ENCODE measurements at places on chromosomes 11 and 22.
A peak's percentile ranks its signal among the peaks of the same experiment; 100 is the strongest.

DNA sequence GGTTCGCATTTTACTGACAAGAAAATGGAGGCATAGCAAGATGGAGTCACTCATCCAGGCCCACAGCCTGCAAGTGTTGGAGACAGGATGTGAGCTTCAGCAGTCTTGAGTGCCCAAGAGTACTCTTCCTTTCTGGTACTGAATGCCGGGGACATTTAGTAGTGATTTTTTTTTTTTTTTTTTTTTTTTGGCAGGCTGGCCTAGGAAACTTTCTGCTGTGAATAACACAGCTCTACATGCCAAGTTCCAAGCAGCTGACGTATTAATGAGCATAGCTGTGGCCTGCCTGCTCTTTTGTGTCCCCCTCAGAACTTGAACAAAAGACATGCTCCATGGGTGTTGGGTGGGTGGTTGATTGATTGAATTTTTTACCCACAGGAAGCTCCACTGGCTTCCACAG, 195.5 kb upstream of the CADM1 start:
- DNase-seq, result no peak

GRCh38 chr22:46023558-46023981, 46.6 kb upstream of the WNT7B start:
- no peak for DNase-seq

DNA sequence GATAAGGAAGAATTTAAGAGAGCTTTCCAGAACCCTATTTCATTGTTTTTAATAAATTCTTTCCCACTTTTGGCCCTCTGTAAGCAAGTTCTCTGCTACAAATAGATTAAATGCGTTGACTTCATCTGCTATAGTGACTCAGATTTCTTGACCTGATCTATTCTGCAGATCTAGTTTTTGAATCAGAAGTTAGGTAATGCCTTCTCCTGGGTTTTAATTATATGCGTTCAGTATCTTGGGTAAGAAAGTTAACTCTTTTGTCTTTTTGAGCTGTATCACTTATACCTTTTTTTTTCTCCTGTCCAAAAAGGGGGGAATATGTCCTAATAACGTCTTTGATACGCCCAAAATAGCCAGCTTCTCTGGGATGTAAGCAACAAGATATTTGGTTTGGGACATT, 2.4 kb upstream of the HEPHL1 start:
- no peak for DNase-seq

- DNase-seq, result peak; percentile 51
Observed at GRCh38 chr22:29043906-29044575, 17.6 kb downstream of the C22orf31 start.

DNA sequence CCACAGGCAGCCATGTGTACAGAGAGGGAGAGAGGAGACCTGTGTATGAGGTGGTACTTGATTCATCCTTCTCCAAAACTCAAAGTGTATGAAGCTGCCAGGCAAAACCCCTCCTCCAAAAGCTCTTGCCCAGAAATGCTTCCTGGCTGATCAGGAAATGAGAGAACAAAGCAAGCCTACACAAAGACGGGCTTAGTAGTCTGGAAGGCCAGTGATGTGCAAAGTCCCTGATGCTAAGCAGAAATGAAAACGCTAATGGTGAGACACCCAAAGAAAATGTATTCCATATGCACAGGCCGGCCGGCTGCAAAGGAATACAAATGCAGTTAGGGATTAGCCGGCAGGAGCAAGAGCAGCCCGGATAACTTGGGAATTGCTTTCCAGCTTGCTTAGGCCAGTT, 234.9 kb upstream of the CADM1 start:
- no peak for DNase-seq

DNA sequence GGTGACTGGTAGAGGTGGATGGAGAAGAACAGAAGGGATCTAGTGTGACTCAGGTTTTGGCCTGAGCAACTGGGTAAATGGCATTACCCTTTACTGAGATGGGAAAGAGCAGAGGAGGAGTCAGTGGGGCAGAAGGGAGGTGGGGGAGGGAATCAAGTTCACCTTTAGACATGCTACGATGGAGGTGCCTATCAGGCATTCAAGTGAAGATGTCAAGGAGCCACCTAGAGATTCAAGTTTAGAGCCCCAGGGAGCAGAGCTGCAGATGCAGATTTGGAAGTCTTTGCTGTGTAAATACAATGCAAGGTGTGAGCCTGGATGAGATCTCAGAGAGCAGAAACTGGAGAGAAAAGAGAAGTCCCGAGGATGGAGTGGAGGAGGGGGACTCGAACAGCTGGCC, 979 bp upstream of the MOGAT2 start:
- no peak for DNase-seq

DNA sequence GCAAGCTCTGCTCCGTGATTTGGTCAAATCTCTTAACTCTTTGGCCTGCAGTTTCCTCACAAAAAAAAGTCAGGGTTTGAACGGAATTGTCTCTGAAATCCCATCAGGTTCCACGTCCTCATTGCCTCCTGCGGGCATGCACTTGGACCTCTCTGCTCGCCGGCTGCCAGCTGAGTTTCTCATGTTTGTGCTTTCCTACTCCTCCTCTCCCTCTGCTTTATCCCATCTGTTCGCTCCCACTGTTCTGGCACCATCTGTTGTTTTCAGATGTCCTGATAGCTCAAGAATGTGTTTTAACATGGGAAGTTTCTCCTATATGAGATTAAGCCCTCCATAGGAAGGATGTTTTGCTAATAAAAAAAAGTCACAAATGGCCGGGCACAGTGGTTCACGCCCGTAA, 49.4 kb upstream of the ARHGAP42 start:
- DNase-seq, result no peak

DNA sequence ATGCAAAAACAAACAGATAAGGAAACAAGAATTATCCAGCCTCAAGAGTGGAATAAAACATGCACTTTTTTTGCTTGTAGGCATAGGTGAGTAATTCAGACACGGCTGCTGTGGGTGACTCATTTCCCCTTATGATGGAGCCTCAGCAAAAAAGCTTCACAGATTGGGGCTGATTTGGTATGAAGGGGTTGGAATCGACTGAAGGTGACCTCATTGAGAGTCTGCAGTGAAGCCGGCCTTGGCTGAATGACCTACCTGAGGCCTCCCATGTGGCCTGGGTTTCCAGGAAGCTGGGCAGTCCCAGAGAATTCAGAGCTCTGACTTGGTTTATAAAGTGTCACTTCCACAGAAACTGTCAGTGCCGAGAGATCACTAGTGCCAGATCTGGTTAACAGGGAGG, 34.2 kb upstream of the VPREB1 start:
- DNase-seq, result no peak

GRCh38 chr11:84836371-84836770, 790.8 kb downstream of the DLG2 start:
- DNase-seq, result no peak

DNA sequence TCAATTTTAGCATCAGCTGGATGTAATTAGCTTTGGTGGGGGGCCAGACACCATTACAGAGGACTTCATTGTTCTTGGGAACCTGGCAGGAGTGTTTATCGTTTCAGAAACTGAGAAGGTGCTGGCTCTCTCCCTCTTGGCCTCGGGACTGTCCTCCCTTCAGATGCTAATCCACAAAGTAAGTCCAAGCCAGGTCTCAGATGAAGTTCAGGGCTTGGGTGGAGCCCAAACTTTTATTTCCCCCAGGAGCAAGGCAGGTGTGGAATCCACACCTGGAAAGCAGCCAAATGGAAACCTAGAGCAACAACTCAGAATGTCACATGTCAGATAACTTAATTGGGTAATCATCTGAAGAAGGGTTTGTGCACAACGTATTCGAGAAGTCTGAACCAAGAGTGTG, 119.2 kb downstream of the ME3 start:
- no peak for DNase-seq

DNA sequence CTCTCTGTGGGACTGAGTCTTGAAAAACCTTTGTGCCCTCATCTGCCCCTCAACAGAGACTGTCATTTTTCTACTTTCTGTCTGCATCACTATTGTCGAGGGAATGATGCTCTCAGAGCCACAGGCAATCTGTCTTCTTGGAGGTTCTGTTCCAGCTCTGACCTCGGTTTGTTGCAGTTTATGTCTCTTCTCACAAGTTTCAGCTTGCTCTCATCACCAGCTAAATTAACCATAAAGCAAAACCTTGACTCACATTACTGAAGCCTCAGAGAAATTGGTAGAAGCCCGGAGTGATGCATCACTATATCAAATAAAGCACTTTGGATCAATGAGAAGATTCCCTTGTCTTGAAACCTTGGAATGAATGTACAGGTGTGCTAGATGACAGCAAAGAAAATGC, 60.6 kb upstream of the BLID start:
- no peak for DNase-seq

DNA sequence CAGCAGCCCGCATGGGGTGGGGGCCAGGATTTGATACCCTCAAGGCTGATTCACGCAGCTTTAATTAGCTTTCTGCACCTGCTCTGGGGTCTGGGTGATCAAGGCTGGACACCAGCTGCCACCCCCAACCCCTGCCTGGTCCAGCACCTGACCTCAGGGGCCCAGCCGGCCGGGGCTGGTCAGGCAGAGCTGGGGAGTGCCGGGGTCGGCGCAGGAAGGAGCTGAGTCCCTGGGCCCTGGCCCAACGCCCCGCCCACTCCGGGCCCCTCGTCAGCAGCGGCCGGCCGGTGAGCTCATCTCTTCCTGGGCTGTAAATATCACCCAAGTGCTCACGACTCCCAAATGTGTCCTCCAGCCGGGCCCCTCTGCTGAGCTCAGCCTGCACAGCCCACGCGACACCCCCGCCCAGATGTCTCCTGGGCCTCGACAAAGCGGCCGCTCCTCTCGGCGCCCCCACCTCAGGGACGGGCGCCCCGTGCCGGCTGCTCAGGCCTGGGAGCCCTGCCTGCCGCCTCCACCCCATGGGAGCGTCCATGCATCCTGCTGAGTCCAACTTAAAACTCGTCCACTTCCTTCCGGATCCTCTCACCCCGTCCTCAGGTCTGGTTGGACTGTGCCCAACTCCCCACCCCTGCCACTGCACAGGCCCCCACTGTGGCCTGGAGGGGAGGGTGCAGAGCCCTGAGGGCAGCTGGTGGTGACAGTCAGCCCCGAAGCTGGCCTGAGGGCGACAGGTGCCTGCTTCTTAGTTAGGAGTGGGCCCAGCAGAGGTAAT, 29.0 kb downstream of the RTN4R start:
- no peak for DNase-seq

GRCh38 chr11:134252346-134253187, 585 bp downstream of the THYN1 start:
- DNase-seq, result no peak

DNA sequence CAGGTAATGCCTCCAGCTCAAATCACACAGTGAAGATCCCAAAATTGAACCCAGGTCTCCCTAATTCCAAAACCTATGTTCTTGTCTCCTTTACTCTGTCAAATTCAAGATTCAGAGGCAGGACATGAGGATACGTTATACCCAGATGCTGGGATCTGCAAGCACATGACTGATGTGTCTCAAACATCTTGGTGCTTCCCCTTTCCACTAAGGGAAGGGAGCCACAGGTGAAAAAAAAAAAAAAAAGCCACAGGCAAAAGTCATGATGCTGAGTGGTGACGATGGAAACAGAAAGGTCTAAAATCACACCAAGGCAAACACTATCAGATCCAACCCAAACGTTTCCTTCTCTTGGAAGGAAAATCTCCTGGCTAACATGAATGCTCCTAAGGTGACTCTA, 24.0 kb downstream of the ABTB2 start:
- no peak for DNase-seq

GRCh38 chr11:64284962-64285884, at the start of gene GPR137:
GPR137 (plus strand) TSS chr11:64285848; CDS start chr11:64286525, 677 bp downstream.
- peak; percentile 73 for DNase-seq

GRCh38 chr22:29272624-29273023, 4.6 kb downstream of the EWSR1 start:
- no peak for DNase-seq

DNA sequence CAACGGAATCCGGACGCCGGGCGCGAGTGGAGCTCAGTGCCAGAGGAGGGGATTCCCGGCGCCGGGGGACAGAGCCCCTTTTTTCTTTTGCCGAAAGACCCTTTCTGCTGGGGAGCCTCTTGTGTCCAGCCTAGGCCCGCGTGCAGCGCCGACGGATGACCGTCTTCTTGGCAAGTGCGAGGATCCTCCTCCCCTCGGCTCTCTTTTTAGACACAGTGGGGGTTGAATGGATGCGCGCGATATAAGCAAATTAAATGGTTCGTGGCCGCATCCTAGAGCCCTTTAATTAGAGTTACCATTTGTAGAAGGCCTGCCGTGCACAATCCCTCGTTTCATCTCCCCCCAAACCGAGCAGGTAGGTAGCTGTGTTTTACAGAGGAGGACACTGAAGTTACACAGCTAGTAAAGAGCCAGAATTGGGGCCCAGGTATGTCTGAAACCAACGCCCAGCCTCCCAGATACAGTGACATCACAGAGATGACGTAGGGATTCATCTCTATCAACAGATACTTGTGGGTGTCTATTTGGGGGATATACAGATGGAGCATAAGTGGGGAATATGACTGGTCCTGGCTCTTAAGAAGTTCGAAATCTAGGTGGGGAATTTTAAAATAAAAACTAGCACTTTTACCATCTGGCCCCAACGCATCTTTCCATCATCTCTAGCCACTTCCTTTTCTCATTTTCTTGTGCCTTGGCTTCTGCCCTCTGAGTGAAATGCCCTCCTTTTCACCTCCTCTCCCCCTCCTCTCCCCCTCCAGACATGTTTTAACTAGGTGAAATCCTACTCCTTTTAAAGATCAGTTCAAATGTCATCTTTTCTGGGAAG, 875 bp downstream of the TCP11L1 start:
- DNase-seq, result no peak

DNA sequence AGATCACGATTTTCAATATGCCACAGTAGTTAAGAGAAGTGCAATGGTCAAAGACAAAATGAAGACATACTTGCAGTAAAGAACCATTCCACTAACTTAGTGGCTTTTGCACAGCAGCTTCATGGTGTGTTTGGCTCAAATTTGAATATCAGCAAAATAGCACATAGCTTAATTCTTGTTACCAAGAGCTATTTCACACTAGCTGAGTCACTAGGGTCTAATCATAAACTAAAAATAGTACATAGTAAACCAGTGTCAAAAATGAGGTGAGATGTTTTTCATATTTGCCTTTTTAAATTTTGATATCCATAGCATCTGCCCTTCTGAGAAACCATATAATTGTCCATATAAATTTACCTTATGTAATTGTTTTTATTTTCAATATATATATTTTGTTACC, 325.0 kb upstream of the LUZP2 start:
- DNase-seq, result no peak

- no peak for DNase-seq
Observed at GRCh38 chr11:122240638-122241037, 124.6 kb upstream of the BLID start.

GRCh38 chr11:111093061-111093460, 152.5 kb upstream of the POU2AF2 start:
- no peak for DNase-seq

GRCh38 chr22:27148055-27148454, 490.7 kb downstream of the MIAT start:
- no peak for DNase-seq

- DNase-seq, result no peak
Observed at GRCh38 chr11:68330700-68331337, 18.4 kb downstream of the LRP5 start.

Measured in foreskin melanocyte (primary cell).